Cerebellar cortex (tissue), 1 donor: ENCODE measurements at places on chromosomes 3 and 15.
A peak's percentile ranks its signal among the peaks of the same experiment; 100 is the strongest.

DNA sequence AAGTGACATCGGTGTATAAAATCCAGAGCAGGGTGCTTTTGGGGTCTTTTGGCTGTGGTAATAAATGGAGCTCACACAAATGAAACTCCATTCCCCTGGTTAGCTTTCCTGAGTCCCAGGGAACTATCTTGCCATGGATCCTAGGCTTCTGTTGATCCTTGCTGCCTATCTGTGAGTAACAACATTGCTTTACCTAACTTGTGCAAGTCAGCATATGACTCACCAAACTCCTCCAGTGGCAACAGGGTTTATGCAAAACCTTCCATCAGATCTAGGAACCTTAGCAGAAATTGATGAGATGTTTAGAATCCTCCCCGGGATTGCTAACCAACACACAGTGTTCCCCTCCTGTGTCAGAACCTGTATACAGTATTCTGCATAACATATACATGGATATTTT is 105.4 kb downstream of the SCAPER start:
- no peak for DNase-seq

- DNase-seq, result no peak
Measured at GRCh38 chr3:196599734-196600128, 31.3 kb downstream of the FBXO45 start.

- no peak for DNase-seq
Measured at GRCh38 chr3:177553579-177553978, 356.3 kb upstream of the TBL1XR1 start.

GRCh38 chr3:10779293-10779805 is 36.7 kb upstream of the SLC6A11 start:
- no peak for DNase-seq

DNA sequence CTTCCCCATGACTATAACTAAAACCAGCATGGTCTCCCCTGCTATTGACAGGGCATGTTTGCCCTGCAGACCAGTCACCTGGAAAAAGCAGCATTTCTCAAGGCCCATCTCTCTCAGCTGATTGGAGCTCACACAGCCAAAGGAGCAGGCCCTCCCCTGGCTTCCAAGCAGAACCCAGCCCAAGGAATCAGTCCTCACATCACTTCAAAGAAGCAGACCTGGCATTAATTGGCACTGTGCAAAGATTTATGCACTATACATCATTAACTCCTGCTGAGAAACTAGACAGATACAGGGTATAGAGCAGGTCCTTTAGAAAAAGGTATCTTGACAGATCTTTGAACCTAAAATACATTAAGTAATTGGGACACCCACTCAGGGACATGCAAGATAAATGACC is 323.8 kb upstream of the PPP2R3A start:
- no peak for DNase-seq

GRCh38 chr15:42919799-42920518 is 619 bp downstream of the TTBK2 start:
- DNase-seq, result peak; percentile 55

DNA sequence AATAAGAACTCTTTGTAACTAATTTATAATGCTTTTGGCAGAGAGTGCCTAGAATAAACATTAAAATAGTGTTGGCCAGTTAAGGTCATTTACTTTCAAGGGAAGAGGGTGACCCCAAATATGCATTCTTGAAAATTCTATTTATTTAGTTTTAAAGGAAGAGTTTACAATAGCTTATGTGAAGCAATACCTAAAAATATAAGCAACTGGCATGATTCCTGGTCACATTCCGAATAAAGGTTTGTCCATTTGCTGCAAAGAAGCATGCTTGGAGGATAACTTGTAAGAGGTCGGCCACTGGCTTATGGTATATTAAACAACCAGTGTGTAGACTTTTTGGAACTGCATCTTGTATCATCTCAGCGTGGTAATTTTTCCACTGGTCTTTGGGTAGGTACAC is 10.2 kb downstream of the MITF start:
- no peak for DNase-seq

- DNase-seq, result no peak
Measured at GRCh38 chr3:5314897-5315296, 127.4 kb downstream of the EDEM1 start.

- DNase-seq, result peak; percentile 43
Measured at GRCh38 chr3:179149406-179149867, 1.3 kb downstream of the PIK3CA start.

DNA sequence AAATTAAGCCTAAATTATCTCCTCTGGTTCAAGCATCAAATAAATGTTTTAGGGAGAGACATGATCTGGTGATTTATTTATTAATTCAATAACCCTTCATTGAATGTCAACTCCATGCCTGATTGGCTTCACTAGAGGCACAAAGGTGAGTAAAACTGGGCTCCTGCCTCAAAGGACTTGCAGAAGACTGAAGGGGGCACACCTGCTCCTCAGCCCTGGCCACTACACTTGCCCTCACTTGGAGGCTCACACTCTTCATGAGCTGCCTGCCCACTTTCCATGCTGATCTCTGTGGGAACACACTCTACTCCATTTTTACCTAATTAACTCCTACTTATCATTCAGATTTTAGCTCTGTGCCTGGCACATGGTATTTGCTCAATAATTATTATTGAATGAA is 84.4 kb upstream of the KCNMB2 start:
- no peak for DNase-seq

GRCh38 chr3:119582178-119582577 is 2.9 kb downstream of the ADPRH start:
- DNase-seq, result no peak

DNA sequence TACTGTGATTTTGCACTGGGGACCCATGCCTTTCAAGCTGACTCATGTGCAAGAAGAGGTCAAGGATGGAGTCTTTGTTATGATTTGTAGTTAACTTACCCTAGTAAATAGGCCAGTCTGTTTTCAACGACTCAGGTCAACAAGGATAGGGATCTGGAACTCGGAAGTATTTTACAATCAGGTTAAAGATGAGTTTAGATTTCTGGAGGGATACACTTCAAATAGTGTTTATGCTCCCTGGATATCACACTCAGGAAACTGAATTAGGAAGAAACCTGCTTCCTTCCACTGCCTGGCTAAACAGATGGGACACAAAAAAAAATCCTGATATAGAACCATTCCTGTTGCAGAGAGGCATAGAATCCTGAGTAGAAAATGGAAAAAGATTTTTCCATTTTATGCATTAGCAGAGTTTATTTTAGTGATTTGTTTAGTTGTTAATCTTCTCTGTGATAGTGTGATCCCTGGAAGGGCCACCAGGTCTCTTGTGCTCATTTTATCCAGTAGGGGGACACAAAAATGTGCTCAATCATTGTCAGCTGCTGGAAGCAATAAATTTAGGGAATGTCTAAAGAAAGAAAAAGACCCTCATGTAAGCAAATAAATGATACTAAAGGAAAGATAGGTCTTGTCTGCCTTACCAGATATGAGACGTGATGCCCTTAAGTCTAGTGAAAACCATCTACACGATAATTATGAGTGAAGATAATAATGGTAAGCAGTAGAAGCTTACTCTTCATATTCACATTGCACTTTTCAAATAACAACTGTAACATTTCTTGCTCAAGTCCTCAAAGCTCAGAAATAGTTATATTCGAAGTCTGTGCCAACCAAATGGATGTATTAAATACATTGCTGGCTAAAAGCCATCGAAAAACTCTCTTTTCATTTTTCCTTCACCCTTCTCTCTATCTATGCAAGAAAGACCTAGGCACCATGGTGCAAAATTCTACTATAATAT is 452.1 kb upstream of the KCNMB2 start:
- DNase-seq, result peak; percentile 64

DNA sequence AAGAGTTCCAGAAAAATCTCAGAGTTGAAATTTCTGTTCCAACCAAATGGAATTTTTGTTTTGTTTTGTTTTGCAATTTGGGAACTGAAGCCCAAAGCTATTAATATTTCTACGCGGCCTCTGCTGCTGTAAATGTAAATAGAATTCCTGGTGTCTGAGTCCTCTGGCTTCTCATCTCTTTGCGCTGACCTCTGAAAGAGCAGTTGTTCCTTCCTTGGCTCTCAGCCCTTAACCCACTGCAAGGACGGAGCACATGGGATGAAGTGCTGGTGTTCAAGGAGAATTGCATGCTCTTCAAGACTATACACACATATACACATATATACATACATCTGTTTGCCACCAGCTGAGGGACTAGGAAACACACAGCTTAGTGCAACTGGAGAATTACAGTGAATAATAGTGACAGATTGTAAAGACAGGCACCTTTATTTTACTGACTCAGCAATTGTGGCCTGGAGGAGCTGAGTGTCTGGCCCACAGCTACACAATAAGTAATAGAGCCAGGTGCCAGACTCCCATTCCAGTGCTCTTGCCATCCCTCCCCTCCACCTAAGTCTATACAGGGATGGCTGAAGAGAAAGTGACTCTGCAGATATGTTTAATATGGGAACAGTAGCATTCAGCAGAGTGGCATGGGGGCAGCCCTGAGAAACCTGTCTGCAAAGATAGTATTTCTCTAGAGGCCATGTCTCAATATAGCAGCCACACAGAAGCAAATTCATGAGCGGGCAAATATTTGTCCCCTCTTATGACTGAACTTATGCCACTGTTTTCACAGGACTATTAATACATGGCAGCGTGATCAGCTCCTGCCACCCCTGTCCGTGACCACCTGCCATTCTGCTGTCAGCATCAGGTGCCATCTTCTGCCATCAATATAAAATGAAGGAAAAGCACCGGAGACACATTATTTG is 42.3 kb downstream of the NEK10 start:
- no peak for DNase-seq

- DNase-seq, result no peak
Measured at GRCh38 chr15:67232591-67232990, 21.9 kb downstream of the AAGAB start.

GRCh38 chr3:10941972-10942371 is 50.6 kb upstream of the SLC6A1 start:
- no peak for DNase-seq

GRCh38 chr3:7518026-7518425 is 657.1 kb downstream of the GRM7 start:
- DNase-seq, result no peak

DNA sequence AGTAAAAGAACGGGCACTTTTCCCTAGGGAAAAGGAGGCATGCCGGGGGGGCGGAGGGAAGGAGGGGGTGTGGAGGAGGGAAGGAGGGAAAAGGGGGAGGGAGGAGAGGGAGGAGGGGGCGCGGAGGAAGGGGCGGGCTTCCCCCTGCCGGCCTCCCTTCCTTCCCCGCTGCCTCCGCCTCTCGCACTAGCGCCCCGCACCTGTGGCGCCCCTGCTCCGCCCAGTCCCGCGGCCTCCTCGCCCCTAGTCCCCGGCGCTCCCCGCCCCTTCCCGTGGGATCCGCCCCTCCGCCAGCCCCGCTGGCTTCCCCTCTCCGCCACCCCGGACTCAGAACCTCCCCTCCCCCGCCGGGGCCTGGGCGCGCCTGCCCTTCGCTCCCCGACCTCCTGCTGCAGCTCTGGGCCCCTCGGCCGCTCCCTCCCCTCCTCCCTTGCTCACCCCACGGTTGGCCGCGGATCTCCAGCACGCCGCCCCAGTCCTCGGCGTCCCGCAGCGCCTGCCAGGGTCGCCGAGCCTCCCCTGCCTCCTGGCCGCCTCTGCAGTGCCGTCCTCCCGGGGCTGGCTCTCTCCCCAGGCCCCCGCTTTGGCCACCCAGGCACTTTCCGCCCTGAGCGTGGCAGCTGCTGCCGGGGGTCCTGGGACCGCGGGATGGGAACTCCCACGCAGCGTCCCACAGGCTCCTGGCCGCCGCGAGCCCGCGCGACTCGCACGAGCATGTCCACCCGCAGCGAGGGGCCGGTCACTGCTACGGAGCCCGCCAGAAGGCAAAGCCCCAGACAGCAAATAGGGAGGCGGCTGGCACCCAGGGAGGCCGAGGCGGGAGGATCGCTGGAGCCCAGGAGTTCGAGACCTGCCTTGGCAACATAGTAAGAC is 147.4 kb downstream of the TJP1 start:
- no peak for DNase-seq

DNA sequence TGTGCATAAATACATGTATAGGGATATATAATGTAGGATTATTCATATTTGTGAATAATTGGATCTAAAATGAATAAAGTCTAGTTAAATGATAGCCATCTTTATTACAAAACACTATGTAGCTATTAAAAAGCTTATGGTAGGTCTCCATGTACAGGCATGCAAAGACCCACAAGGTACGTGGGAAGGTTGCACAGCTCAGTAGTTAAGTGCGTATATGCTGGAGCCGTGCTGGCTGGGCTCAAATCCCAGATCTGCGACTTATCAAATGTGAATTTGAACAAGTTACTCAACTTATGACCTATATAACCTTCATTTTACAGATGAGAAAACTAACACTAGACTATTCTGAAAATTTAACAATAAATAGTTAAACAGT is 100.6 kb downstream of the MYH15 start:
- DNase-seq, result no peak

DNA sequence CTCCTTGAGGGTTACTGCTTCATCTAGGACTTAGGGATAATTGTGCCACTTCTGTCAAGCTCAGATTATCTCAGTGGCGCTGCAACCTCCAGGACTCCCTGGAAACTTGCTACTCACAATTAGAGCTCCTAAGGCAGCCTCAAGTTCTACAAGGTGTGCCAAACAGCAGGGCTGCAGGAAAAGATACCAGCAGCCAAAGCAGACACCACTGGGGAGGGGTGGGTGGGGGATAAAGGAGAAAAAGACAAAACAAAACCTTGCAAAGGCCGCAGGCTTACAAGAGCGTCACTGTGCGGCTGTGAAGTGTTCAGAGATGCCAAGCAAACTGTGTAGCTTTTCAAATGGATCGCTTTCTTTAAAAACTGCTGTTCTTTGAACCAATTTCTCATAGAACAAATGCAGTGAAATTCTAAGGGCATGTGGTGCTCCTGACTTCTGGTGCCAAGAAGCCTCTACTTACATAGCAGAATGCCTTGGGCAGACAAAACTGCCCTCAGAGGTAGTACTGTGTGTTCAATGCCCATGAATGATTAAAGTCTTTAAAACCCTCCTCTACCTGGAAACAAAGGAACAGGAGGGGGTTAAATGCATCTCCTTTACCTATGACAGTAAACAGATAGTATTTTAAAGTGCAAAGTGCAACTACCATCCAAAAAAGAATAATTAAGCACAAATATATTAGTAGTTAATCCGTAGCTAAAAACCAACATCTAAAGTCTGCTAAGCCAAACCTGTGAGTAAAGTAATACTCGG is 353.4 kb downstream of the FOXP1 start:
- DNase-seq, result no peak

DNA sequence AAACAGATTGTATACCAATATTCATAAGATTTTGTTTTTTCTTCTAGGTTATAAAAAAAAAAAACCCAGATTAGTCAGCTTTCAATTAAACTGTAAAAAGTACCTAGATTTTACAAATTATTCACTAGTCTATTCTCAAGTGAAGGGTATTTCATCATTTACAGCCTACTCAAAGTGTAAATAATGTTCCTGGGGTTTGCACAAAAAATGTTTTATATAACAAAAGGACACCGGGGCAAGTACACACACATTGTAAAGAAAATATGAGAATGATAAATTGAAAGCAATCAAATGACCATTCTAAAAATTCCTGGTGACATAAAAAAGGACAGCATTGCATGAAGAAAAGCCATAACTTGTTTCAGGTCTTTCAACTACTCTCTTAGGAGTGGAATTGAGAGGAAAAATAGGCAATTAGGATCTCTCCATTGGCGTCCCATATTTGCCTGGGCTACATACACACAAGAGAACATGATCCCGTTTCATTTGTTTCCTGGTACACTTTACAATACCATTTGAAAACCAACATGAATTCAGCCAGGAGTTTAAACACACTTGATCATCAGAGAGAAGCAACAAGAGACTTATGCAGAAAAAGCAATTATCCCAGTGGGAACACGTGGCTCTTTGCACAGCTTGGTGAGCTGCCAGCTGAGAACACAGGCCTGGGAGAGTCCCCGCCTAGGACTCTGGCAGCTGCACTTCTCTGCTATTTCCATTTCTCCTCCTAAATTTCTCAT is 1039.2 kb downstream of the ROBO1 start:
- peak; percentile 70 for DNase-seq
